Vein endothelial cell (primary cell): ENCODE measurements at places on chromosomes 2 and 18. TPM values are rescaled to one million over a fixed set of nuclear protein-coding genes. Genes with fewer than 3 reads are reported as not detected.

LAMA1 gene
- total RNA-seq: 0.19 and 0.33 TPM in 2 replicates

CNRIP1 gene
- 46.4 and 48.7 TPM in 2 replicates for total RNA-seq

ARHGAP28 gene
- 18.9 and 25.6 TPM in 2 replicates for total RNA-seq

PROM2 gene
- total RNA-seq: 0.57 TPM in 1 of 2 replicates, not detected in the other

KCNG3 gene
- total RNA-seq: under 0.01 TPM in 2 replicates
